ENCODE measurements at places on chromosomes 6 and 20. TPM values are rescaled to one million over a fixed set of nuclear protein-coding genes. Genes with fewer than 3 reads are reported as not detected.

DNA sequence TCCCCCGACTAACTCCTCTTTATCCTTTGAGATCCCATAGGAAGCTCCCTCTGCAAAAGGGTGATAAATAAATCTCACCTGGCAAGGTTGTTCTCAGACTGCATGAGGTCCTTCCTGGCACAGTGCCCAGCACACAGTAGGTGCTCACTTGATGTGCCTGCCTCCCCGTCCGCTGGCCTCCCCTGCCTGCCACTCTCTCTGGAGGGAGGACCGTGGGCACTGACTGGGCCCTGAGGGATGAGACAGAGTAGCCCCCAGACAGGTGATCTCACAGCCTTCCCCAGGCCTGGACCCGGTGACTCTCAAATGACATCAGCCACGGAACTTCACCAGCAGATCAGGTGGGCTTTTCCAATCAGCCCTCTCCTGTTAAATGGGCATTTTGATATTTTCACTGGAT is 57.4 kb downstream of the CHMP4B start:
- DNase-seq: no peak

GRCh38 chr20:32482442-32483261 is 102.5 kb downstream of the NOL4L start:
- DNase-seq: no peak

Gene RWDD1
- total RNA-seq: 42.2 TPM

Gene KCNK17
- 0.98 TPM for total RNA-seq

Gene HDAC2
- total RNA-seq: 32.4 TPM

DNA sequence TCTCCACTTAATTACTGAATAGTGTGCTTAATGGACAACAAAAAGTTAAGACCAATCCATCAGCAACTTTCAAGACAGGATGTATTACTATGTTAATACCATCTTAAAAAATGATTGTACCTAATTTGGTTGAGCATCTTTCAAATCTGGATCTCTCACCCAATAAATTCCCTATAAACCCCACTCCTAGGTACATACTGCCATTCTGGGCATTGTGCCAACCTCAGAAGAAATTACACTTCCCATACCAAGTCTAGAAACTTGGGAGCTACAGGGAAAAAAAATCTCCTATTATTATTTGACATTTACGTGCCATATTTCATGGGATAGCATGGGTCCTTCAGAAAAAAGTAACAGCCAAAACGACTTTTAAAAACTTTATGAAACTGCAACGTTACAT is 5.1 kb downstream of the SYNCRIP start:
- DNase-seq: no peak

DNA sequence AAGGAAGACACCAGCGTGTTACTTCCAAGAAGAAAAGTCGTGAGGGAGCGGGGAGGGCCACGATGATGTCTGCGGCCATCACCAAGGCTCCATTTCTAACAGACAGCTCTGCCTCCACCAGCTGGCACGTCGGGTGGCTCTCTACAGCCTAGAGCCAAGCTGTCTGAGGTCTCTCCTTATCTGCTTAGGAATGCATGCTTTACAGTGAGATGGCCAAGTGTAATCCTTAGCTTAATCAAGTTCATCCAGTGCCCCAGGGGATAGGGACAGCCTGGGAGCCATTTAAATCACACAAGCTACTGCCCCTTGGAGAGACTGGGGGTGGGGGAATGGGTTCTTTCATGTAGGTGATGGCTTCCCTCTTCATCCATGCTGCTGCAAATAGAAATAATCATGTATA is 213.8 kb upstream of the CST7 start:
- DNase-seq: no peak

GRCh38 chr6:106608080-106608668 is 21.1 kb downstream of the RTN4IP1 start:
- no peak for DNase-seq

- DNase-seq: no peak
These were observed 11.5 kb upstream of the GLP1R start for GRCh38 chr6:39037082-39037508.

DNA sequence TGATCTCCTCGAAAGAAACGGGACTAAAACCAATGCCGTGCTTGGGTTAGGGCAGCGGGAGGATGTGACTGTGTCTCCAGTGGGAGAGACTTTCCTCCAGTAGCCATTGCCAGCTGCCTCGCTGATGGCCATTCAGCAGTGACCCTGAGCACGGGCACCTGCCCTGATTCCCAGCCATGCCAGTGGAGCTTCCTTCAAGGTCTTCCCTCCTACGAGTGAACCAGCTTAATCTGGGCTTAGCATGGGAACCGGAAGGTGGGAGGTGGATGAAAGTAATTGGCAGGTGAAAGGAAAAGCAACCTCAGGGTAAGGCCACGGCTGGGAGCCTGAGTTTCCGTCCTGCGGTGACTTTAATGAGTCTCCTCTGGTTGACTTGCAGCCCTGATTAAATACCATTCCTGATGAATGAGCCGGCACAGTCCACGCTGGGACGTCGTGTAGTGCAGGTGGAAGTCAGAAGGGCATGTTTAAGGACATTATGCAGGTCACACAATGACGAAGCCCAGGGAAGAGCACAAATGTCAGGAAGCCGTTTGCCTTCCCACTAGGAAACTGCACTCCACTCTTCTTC is 813.5 kb downstream of the QKI start:
- no peak for DNase-seq

DNA sequence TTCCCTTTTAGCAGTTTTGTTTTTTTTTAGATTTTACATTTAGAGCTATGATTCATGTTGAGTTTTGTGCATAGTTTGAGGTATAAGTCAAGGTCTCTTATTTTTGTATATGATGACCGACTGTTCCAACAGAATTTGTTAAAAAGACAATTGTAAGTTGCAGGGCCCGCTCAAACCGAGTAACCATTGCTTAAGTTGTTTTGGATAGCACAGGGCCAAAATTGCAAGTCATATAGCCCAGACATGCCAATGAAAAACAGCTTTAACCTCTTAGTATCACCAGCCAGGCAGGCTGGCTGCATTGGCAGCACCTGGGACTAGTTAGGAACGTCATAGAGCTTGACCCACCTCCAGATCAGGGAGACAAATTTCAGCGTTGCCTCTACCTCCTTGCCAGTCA is 47.3 kb downstream of the PFDN4 start:
- DNase-seq: no peak

- peak; percentile 50 for DNase-seq
These were observed 5.0 kb downstream of the VSX1 start for GRCh38 chr20:25076731-25077609.

DNA sequence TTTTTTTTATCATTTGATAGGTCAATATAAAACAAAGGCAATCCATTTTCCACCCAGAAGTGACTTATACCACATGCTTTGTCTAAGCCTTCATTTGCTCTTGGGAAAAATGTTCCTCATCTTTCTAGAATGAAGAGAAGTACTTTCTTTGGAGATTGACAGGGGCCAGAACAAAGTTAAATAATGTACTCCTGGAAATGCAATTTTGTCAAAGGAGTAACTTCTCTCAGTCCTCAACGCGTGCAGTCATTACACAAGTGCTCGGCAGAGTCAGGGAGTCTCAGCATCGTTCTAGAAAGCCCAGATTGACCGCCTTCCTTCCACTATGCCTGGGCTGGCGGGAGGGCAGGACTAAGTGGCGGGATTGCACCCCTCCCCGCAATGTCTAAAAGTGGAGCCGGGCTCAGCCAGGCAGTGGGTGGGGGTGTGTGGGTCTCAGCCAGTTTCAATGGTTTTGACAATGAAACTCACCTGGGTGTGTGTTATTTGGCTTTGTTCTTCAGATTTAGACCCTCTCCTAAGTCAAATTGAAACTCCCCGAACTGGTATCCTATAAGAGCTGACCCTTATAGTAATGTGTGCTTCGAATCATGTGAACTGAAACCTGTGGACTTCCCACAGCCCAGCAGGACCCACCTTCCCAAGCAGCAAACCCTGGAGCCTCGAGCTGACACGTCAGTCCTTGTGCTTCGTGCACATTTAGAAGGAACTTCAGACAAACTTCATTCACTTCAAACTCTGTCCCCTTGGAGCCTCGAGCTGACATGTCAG is 63.2 kb upstream of the DUSP22 start:
- peak; percentile 46 for DNase-seq

DNA sequence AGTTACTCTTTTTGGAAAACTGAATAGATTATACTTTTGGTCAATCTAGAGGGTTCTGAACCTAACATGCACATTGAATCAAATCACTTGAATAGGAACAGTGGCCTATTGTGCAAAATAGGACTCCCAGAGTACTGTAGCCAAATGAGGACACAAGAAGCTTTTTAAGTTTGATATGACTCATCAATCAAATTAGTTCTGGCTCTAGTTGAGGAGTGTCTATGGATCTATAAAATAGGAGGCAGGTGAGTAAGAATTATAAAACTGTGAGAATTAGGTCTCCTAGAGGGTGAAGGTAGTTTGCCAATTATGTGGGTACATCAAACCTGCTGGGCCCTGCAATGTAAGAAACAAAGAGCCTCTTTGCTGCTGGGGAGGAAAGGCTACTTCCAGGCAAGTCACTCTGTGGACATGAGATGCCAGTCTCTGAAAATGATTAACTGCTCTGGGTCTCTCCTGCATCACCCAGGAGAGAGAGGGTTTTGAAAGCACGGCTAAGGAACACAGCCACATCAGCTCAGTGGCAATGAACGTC is 112.3 kb downstream of the RCAN2 start:
- no peak for DNase-seq

- no peak for DNase-seq
These were observed 103.1 kb downstream of the BMP2 start for GRCh38 chr20:6870559-6870958.

Gene NKX2-2
- not detected for total RNA-seq

Gene SMOC2
- total RNA-seq: 31.7 TPM

GRCh38 chr20:63051911-63052310 is 45.1 kb upstream of the BHLHE23 start:
- no peak for DNase-seq

GRCh38 chr6:161804838-161805237 is 531.0 kb upstream of the AGPAT4 start:
- no peak for DNase-seq

DNA sequence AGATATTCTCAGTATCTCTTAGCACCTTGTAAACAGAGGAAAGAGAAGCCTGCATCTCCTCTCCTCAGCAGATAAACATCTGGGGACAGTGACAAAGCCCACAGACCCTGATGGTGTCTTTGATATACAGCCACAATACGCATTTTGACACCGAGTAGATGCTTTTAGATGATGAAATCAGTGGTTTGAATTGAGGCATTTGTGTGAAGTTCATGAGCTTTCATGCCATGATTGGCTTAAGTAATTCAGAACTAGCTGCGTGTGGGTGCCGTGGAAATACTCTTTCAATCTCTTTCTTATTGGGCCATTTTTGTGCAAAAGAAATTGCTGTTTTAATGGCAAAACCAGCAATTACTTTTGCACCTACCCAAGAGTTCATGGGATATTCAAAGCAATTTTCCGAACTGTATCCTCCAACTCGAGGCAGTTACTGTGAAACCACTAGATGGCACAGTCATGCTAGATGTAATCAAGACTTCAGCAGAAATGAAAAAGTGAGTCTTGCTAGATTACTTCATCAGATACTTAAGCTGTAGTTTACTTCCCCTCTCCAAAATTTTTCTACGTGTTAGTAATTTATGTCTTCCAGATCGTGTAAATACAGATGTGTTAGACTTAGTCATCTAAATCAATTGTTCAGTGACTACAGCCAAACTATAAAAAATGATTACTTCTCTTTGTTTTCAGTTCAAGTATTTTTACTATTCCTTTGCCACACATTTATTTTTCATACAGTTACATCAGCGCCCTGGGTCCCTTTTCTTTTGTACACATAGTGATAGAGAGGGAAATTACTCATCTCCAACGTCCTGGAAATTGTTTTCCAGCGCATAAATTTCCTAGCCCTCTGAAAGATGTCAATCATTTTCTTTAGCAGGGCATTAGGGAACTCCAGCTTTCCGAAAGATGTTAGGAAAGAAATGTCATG is 49.4 kb downstream of the IYD start:
- no peak for DNase-seq

DNA sequence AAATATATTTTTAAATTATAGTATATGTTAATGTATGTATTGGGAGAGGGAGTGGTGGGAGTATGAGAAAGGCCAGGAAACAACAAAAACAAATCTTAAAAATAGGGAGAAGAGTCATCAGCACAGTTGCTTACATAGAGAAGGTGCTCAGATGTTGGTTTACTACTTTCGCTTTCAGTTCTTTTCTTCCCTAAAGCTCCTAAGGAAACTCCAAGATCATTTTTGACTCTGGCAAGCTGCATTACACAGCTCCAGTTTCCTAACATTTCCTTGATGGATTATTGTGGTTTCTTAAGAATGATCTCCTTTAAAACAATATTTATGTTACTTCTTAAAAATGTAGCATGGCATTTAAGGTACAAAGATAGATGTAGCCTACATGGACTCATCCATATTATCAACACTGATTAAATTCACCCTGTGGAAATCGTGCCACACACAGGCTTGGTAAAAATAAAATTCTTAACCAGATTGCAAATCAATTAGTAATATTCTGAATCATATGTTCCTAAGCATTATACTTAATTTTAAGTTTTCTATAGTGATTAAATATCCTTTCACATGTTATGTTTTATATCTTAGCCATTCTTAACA is 118.0 kb upstream of the MAN1A1 start:
- DNase-seq: no peak

Gene C20orf204
- total RNA-seq: 0.07 TPM

DNA sequence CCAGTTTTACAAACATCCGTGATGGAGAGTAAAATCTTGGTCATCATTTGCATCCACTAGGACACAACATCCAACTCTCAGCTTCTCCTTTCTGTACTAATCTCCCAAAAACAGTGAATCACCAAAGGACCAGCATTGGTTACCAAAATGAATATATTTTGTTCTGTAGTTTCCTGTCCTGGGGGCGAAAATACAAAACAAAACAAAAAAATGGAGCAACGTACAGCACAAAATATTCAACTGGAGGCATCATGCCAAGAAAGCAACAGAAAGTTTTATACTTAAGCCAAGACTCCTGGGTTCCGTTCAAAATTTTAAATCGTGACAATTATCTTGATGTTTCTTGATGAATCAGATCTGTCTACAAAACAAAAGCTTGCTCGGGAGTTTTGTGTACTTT is 126.6 kb upstream of the CCDC28A start:
- DNase-seq: no peak

- no peak for DNase-seq
These were observed 275.7 kb downstream of the SOX4 start for GRCh38 chr6:21869085-21869771.

GRCh38 chr6:49815166-49815565 is 28.1 kb upstream of the PGK2 start:
- no peak for DNase-seq

GRCh38 chr6:20117474-20117873 is 94.8 kb downstream of the MBOAT1 start:
- DNase-seq: no peak

Data from right atrium auricular region (tissue), 2 donors.